ENCODE measurements at places on chromosomes 12 and 14. TPM values are rescaled to one million over a fixed set of nuclear protein-coding genes. Genes with fewer than 3 reads are reported as not detected.

DNA sequence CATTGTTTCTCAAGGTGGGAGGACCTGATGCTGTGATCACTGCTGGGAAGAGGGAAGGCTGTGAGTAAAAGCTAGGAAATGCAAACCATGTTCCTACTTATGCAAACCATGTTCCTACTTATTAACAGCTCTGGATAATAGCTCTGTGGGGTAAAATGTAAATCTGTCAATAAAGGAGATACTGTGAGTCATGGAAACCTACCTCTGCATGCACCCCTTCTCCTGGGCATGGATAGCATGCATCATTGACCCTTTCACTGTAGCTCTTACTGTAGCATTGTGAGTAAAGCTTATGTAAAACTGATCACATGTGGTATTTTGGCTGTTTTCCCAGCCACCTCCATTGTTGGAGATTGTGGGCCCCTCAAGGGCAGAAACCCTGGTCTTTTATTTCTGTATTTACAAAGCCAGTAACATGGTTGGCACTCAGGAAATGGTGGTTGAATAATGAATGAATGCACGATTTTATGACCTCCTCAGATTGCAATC, 253.7 kb downstream of the GRIN2B start:
- DNase-seq: peak; percentile 32

DNA sequence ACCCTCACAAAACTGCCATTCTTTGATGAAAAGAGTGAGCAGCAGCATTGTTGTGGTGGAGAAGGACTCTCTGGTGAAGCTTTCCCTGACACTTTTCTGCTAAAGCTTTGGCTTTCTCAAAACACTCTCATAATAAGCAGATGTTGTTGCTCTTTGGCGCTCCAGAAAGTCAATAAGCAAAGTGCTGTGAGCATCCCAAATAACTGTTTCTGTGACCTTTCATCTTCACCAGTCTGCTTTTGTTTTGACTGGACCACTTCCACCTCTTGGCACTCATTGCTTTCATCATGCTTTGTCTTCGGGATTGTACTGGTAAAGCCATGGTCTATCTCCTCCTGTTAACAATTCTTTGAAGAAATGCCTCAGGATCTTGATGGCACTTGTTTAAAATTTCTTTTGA, 424.7 kb upstream of the TMPO start:
- DNase-seq: no peak

GRCh38 chr12:44847888-44848702, 28.0 kb downstream of the NELL2 start:
- no peak for DNase-seq

DNA sequence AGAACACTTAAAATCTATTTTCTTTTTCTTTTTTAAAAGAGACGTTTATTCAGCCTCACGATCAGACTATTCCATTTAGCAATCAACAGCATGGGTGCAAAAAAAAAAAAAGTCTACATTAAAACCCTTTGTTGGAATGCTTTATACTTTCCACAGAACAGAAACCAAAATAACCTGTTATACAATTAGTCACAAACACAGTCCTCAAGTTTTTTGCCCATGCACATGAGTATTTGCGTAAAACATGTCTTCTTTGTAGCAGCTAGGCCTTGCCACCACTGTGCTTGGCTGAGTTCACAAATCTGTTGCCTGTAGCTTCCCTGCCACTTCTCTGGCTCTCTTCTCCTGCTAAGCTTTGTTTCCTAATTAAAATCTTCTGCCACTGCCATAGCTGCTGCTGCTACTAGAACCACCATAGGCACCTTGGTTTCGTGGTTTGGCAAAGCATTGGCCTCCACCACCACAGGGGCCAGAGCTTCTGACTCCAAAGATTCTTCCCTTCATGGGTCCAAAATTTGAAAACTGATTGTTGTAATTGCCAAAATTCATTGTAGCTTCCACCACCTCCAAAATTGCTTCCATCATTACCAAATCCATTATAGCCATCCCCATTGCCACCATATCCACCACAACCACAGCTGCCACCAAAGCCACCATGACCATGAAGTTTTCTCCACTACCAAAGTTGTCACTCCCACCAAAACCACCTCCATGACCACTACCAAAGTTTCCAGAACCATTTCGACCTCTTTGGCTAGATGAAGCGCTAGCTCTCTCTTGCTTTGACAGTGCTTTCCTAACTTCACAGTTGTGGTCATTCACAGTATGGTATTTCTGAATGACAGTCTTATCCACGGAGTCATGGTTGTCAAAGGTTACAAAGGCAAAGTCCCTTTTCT, 38.1 kb downstream of the KLRG1 start:
- no peak for DNase-seq

GRCh38 chr12:79522989-79523386, 167.8 kb downstream of the PAWR start:
- DNase-seq: no peak

The SPRYD4 gene
- 3.7 TPM for total RNA-seq

GRCh38 chr12:92493816-92494215, 209.0 kb upstream of the PLEKHG7 start:
- DNase-seq: peak; percentile 62

The TDRD9 gene
- 7.1 TPM for total RNA-seq

All from mammary epithelial cell (primary cell).